ENCODE measurements at places on chromosomes 13 and 19.

- DNase-seq, result no peak
- peak overlapping the region; percentile 62 for H3K4me3 ChIP-seq
- H3K27ac ChIP-seq, result peak overlapping the region; percentile 81
- H3K4me1 ChIP-seq, result peaks cover 25% of the 10 kb centered on the region
- no peaks in the 10 kb centered on the region for H3K27me3 ChIP-seq
These were observed 967 bp downstream of the DBP start for GRCh38 chr19:48635966-48636858.

- no peak overlapping the region for H3K4me3 ChIP-seq
- no peaks in the 10 kb centered on the region for H3K36me3 ChIP-seq
- no peaks in the 10 kb centered on the region for H3K4me1 ChIP-seq
- no peak for DNase-seq
These were observed 17.4 kb downstream of the AKAP8L start for GRCh38 chr19:15401397-15401710.

- H3K4me3 ChIP-seq, result no peak overlapping the region
- H3K27me3 ChIP-seq, result no peaks in the 10 kb centered on the region
- H3K36me3 ChIP-seq, result no peaks in the 10 kb centered on the region
- H3K27ac ChIP-seq, result no peak overlapping the region
These were observed 97.3 kb downstream of the SERP2 start for GRCh38 chr13:44470638-44471562.

- no peak for DNase-seq
- H3K27me3 ChIP-seq, result no peaks in the 10 kb centered on the region
- no peak overlapping the region for H3K27ac ChIP-seq
- no peak overlapping the region for H3K4me3 ChIP-seq
These were observed 7.6 kb downstream of the RAVER1 start for GRCh38 chr19:10325732-10326131.

DNA sequence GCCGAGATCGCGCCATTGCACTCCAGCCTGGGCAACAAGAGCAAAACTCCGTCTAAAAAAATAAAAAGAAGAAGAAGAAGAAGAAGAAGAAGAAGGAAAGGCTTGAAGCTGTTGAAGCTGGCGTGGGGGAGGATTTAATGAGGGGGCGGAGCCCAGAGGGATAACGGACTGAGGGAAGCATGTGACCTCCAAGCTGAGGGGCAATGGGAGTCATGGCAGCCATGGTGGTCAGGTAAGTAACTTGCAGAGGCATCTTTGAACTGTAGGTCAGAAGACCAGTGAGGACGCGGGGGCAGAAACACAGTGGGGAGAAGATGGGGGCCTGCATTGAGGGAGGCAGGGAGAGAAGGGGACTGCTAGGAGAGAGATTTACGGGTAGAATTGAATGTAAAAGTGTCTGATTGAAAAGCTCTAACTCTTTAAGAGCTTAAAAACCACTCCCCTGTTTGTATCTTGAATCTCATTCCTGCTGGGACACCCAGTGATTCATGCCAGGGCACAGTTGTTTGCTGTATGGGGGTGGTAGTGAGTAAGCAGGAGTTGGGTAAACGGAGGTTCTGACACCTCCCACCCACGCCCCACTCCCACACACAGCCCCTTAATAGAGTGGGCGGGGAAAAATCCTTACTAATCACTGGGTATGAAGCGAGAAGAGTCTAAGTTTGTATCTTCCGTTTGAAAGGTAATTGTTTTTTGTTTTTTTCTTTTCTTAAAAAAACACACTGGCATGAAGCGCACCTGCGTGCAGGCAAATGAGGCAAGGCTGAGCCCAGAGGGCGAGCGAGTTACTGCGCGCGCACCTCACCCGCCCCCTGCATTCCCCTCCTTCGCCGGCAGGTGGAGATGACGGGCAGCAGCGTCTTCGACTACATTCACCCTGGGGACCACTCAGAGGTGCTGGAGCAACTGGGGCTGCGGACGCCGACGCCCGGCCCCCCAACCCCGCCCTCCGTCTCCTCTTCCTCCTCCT, 13.0 kb downstream of the TMEM160 start:
- H3K36me3 ChIP-seq, result no peaks in the 10 kb centered on the region
- peak; percentile 80 for DNase-seq
- peak overlapping the region; percentile 65 for H3K4me3 ChIP-seq
- peaks cover 12% of the 10 kb centered on the region for H3K4me1 ChIP-seq

DNA sequence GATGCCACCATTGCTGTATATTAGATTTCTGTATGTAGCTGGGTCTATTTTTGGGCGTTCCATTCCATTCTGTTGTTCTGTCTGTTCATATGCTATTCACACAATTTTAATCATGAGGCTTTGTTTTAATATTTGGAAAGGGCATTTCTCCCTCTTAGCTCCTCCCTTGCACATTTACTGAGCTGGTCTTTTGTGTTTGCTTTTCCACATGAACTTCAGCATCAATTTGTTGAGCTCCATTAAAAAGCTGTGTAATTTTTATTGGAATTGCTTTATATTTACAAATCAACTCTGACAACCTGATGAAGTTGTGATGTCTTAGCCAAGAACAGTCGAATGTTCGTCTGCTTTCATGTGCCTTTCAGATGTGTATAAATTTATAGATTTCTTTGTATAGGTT, 14.0 kb downstream of the WASF3 start:
- no peaks in the 10 kb centered on the region for H3K36me3 ChIP-seq
- no peak overlapping the region for H3K27ac ChIP-seq
- H3K4me1 ChIP-seq, result no peaks in the 10 kb centered on the region

- H3K4me1 ChIP-seq, result no peaks in the 10 kb centered on the region
- H3K36me3 ChIP-seq, result no peaks in the 10 kb centered on the region
- DNase-seq, result no peak
- H3K27ac ChIP-seq, result no peak overlapping the region
- no peak overlapping the region for H3K4me3 ChIP-seq
These were observed 26.4 kb downstream of the IL17D start for GRCh38 chr13:20729633-20730585.
